T-helper 2 cell treated with Interferon-gamma antibody and Interleukin-4, amounts not matched to agents 100 ng/mL and 5 ng/mL, for 36 hours (primary cell): ENCODE measurements at places on chromosomes 12 and 14. TPM values are rescaled to one million over a fixed set of nuclear protein-coding genes. Genes with fewer than 3 reads are reported as not detected.

TMPRSS12 gene
- not detected in 2 replicates for total RNA-seq

SLC7A8 gene
- total RNA-seq = 1.0 and 2.0 TPM in 2 replicates

PARPBP gene
- total RNA-seq = 27.7 and 28.9 TPM in 2 replicates

PPM1H gene
- total RNA-seq = 0.11 TPM in 1 of 2 replicates, not detected in the other

LRP1-AS gene
- not detected in 2 replicates for total RNA-seq

SLC38A4 gene
- total RNA-seq = not detected in 2 replicates

PLA2G1B gene
- not detected in 2 replicates for total RNA-seq

KRT77 gene
- total RNA-seq = not detected in 2 replicates

TSPAN8 gene
- total RNA-seq = not detected in 2 replicates

LHX5 gene
- total RNA-seq = not detected in 2 replicates

LARP4 gene
- 64.9 and 74.9 TPM in 2 replicates for total RNA-seq

RBM25 gene
- 101 and 102 TPM in 2 replicates for total RNA-seq
